GM18507 (cell line): ENCODE measurements at places on chromosomes 2 and 18.

- no peak for DNase-seq
These were observed 46.7 kb downstream of the ARHGAP28 start for GRCh38 chr18:6776188-6776587.

DNA sequence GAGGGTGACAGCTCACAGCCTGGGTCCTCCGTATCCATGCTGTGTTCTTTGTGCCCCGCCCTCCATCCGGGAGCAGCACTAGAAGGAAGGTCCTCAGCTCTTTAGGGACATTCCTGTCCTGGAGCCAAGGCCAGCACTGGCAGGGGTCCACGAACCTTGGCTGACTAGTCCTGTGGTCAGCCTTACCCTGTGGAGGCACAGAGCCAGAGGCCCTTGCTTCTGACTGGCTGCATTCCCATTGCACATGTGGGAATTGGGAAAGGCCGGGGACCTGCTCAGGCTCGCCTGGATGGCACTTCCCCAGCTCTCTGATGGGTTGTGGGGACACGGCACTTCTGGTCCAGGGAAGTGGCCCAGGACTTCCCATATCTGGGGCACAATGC lies 24.9 kb upstream of the RHOB start:
- DNase-seq, result no peak

- no peak for DNase-seq
These were observed 13.3 kb downstream of the AGAP1 start for GRCh38 chr2:235506997-235507615.

- no peak for DNase-seq
These were observed 46.1 kb upstream of the FRZB start for GRCh38 chr2:182912518-182912915.

DNA sequence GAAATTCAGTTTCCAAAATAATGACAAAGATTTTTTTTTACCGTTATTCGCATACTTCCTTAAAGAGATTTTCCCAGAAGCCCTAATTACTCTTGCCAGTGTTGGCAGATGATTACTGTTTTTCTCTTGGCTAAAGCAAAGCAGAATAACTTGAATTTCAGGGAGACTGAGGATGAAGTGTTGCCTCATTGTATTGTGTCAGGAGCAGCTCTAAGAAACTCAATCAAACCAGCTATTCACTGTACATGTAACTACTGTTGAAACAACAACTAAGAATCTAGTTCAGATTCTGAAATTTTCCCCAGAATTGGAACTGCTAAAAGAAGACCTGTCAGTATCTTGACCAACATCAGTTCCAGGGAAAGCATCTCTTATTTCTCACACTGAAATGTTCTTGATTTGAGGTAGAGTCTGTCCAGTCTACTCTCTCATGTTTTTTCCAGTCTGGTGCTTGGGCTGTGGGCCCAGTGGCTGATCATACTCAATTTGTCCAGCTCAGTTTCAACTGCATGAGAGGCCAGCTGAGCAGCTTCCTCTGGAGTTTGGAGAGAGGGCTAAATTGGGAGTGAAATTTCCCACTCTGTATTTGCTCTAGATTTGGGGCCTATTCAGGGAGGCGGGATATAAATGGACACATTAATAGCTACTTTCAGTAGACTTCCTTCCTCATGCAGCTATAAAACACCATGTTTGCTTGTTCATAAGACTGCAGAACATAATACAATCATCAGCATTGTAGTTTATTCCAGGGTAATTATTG lies 78.5 kb downstream of the PPP1R1C start:
- no peak for DNase-seq

DNA sequence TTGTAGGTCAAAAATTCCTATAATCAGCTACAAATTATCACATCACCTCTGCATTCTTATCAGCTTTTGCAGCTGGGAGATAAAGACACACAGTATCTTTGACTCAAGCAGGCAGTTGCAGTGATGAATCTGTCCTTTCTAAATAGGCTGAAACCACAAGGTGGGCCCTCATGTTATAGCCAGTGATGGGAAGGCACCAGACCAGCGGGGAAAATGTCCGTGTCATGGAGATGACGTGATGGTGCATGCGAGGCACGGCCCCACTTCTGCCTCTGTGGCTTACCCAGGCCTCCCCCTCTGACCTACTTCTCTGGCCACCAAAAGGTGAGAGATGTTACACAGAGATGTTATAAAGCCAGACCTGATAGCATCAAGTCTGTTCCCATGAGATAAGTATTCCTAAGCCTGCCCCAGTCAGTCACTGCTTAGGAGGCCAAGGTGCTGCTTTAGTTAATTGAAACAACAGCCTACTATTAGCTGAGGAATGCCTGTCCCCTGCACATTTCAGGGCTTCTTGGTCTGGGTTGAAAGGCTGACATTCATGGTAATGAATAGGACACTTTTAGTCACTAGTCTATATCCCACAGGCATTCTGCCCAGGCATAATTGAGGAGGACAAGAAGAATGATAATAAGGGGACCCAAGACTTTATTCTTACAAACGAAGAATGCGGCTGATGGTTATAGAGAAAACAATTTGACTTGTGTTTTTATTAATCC lies 327.9 kb downstream of the LPIN1 start:
- DNase-seq, result no peak

DNA sequence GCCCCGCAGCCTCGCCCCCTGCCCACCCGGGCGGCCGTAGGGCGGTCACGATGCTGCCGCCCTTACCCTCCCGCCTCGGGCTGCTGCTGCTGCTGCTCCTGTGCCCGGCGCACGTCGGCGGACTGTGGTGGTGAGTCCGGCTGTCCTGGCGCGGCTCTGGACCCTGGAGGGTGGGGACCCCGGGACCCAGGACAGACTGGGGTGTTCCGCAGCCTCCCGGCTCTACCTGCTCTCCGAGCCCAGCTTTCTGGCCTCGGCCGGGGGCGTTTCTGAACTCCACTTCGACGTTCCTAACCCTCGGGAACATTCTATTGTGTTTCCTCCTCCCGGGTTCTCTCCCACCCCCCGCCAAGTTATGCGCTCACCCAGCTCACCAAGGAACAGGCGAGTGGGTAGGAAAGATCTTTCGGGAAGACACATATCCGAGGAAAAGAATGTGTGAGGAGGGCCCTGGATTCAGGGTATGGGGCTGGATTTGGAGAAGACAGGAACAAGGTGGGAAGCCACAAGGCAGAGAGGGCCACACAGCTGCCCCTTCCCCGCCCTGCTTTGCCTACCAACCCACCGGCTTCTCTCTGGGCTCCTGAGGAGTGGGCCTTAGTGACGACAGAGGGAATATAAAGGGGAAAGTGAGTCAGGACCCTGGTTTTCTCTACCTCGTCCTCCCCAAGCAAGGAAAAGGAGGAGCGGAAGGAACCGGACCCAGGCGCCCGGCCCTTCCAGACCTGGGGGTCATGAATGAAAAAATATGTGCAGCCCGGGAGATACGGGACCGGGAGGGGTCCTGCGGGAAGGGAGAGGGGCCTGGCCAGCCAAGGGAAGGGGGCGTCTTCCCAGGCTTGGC lies 605 bp downstream of the WNT6 start:
- DNase-seq, result no peak

GRCh38 chr2:74944987-74945787 lies 13.3 kb upstream of the POLE4 start:
- DNase-seq, result peak; percentile 23

DNA sequence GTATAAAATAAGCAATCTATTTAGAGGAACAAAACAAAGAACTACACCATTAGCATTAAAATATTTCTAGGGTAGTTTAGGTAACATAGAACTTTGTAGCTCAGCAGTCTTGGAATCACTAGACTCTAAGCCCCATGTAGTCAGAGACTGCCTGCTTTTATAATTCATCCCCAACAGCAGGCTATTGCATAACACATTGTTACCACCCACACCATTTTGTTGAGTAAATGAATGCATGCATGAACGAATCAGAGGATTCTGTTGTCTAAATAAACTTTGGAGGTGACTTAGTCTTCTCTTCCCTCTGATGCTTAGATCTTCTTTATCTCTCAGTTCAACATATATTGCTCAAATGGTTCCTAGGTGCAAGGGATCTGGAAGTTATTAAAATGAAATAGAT lies 167.6 kb upstream of the TNP1 start:
- DNase-seq, result no peak

- DNase-seq, result no peak
These were observed 113.5 kb downstream of the COLEC12 start for GRCh38 chr18:386994-387393.

DNA sequence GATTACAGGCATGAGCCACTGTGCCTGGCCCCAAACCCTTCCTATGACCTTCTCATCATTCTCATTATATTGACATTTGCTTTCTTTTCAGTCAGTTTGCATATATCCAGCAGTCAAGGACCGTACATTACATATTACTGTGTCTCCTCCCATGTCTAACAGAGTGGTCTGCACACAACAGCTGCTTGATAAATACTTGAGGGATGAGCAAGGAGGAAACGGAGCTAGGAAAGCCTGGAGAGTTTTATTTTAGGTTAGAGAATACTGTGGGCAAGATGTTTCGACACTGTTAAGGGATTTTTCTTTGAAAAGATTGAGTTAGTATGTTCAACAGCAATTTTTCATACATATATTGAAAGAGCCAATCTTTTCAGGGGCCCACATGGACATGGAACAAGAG lies 76.2 kb upstream of the CHRNA1 start:
- no peak for DNase-seq

- DNase-seq, result no peak
These were observed 55.0 kb upstream of the DAPL1 start for GRCh38 chr2:158740127-158740526.

GRCh38 chr18:36661999-36662398 lies 166.8 kb downstream of the TPGS2 start:
- DNase-seq, result no peak

GRCh38 chr2:229673676-229674075 lies 40.7 kb downstream of the DNER start:
- no peak for DNase-seq

GRCh38 chr2:113218283-113219091 lies 44.7 kb downstream of the PSD4 start:
- no peak for DNase-seq

DNA sequence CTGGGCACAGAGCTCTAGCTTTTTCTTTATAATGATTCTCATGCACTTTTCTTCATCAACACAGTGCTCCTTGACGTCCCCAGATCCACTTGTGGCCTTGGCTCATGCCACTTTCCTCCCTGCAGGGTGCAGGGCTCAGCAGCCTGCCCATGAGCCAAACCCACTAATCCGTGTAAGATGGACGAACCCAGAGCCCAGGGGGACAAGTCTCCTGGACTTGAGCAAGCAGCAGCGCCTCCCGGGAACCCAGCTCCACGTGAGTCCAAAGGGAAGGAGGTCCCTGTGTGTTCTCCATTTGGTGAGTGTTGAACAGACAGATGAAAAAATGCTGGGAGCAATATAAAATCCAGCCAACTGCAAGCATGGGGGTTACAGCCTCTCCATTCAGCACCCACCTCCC lies 470.6 kb upstream of the HS6ST1 start:
- DNase-seq, result no peak

GRCh38 chr18:34707670-34708069 lies 2.4 kb upstream of the DTNA start:
- DNase-seq, result no peak

DNA sequence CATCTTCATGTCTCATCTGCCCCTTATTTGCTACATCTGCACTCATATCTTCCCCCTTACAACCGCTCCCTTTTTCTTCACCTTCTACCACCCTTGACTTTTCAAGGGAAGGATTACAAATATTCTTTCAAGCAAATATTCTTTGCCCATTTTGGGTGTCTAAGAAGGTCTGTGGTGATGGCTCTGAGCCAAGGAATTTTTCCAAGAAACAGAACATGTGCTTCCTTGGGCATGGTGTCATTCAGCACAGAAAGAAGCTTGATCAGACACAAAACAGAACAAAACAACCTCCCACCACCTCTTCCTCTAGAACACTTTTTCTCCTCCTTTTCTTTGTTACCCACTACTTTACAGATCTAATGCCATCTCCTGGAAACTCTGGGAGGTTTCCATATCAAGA lies 313.7 kb downstream of the SATB2 start:
- no peak for DNase-seq

GRCh38 chr18:48884771-48885170 lies 66.0 kb downstream of the SMAD7 start:
- no peak for DNase-seq

DNA sequence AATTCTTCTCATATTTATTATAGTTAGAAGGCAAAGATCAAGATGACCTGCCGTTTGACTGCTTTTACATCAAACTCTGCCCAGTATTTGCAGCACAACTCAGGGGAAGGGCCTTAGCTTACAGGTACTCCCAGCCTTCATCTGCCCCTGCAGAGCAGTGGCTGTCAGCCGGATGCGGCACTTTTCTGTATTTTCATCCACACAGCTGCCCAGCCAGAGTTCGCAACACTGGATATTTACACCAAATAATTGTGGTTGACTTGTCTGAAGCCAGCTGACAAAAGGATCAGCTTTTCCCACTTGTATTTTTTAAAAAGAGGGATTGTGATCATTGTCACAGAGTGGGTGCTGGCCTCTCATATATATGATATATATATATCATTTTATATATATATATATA lies 94.7 kb downstream of the FARSB start:
- DNase-seq, result no peak

- no peak for DNase-seq
These were observed 324.0 kb downstream of the IRS1 start for GRCh38 chr2:226475650-226476049.

DNA sequence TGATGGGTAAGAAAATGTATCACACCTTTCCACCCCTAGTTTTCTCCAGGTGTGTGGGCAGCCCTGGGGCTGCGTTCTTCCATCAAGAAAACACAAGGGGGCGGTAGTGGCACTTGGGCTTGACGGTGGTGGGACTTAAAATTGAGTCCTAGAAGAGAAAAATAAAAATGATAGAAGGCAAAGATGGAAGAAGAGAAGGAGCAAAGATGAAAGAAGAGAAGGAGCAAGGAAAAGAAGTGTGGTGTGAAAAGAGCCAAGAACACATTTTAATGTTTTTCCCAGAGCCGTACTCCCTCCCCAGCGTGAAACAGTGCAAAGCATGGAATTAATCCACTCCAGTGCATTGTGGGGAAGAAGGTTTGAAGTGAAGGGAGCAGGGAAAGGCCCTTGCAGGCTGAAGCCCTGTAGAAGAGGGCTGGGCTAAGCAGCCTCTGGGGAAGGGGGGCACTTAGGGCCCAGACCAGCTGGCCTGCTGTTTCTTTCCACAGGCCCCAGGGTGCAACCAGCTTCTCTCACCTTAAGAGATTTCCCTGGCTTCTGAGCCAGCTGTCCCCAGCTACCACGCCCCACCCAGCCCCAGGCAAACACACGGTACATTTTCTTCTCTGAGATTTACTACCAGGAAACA lies 256.8 kb downstream of the RNF152 start:
- DNase-seq, result no peak

- DNase-seq, result no peak
These were observed 43.5 kb downstream of the CYP27C1 start for GRCh38 chr2:127176371-127177311.

- no peak for DNase-seq
These were observed 234.9 kb upstream of the CDH2 start for GRCh38 chr18:28411806-28412205.
